Endothelial cell of umbilical vein (primary cell): ENCODE measurements at places on chromosomes 6 and 20. TPM values are rescaled to one million over a fixed set of nuclear protein-coding genes. Genes with fewer than 3 reads are reported as not detected.

Gene CENPQ
- 8.0 and 8.2 TPM in 2 replicates for total RNA-seq

Gene SEC23B
- total RNA-seq: 38.0 and 42.5 TPM in 2 replicates

Gene SLC17A3
- not detected in 2 replicates for total RNA-seq

Gene CDH26
- not detected in 2 replicates for total RNA-seq

Gene RWDD2A
- 4.3 and 4.5 TPM in 2 replicates for total RNA-seq
